CD4-positive, alpha-beta T cell treated with Interleukin-1 beta for 1 hour (primary cell): ENCODE measurements at places on chromosomes 5 and 9.
A peak's percentile ranks its signal among the peaks of the same experiment; 100 is the strongest.

DNA sequence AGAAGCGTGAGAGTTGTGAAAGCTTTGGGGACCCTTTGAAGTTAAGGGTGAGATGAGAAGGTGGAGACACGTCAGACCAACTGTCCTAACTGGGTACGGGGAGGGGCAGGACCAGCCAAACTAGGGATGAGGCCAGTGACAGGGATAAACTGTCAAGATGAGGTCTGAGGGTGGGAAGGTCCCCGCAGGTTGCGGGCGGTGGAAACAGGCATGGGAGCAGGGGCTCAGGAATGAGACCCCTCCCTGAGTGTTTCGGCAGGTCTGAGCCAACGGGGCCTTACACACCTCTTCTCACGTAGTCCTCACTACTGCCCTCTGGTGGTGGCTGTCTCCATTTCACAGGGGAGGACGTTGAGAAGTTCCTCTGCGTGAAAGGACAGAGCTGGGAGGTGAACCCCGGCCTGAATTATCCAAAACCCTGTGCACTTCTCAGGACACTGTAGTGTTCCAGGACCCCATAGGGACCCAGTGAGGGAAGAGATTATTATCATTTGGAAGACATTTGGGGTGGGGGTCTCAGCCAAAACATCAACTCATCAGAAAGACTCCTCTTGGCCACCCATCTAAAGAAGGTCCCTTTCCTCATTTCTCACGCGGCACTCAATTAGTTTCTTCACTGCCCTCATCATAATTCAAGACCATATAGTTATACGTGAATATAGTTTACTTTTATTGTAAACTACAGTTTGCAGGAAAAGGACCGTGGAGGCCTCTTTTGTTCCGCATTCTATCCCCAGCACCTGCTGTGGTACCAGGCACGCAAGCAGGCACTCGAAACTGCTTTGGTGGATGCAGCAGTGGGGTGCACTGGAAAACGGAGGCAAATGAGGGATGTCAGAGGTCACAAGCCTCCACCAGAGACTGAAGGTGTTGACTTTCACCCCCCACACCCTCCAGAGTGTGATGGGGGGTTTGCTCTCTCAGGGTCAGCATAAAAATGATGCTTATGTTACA, 21.7 kb upstream of the NANS start:
- DNase-seq, result peak; percentile 90

- no peak for DNase-seq
Observed at GRCh38 chr9:35944173-35944572, 13.8 kb downstream of the OR2S2 start.

DNA sequence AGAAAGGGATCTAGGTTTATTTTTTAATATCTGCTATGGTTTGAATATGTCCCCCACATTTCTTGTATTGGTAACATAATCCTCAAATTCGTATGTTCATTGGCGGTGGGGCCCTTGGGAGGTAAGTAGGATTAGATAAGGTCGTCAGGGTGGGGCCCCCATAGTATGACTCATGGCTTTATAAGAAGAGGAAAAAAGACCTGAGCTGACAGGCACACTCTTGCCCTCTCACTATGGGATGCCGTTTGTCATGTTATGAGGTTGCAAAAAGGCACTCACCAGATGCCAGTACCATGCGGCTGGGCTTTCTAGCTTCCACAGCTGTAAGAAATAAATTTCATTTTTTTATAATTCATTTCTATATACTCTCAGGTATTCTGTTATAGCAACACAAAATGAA, 67.3 kb upstream of the SGCD start:
- no peak for DNase-seq

DNA sequence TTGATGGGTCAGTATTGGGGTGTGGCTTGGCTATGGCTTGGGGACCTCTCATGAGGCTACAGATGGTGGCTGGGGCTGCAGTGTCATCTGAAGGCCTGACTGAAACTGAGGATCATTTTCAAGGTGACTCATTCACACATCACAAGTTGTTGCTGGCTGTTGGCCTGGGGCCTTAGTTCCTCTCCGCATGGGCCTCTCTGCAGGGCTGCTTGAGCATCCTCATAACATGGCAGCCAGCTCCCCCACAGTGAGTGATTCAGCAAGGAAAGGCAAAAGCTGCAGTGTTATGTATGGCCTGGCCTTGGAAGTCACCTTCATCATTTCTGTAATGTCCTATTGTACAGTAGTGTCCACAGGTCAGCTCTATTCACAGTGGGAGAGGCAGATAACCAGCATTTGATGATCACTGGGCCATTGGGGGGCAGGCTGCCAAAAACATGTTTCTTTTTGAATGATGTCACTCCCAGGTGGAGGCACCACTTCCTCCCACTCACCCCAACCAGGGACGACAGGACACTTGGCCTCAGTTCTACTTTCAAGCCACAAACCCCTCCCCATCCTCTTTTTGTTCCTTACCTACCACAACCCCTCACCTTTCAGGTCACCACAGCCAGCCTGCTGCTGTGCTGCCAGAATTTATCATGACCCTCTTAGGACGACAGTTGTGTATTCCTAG, 14.4 kb downstream of the FGD3 start:
- DNase-seq, result peak; percentile 34

- DNase-seq, result peak; percentile 87
Observed at GRCh38 chr9:137095664-137096517, 9.1 kb downstream of the MAN1B1 start.

- DNase-seq, result no peak
Observed at GRCh38 chr5:147854894-147855773, 23.4 kb upstream of the SCGB3A2 start.

DNA sequence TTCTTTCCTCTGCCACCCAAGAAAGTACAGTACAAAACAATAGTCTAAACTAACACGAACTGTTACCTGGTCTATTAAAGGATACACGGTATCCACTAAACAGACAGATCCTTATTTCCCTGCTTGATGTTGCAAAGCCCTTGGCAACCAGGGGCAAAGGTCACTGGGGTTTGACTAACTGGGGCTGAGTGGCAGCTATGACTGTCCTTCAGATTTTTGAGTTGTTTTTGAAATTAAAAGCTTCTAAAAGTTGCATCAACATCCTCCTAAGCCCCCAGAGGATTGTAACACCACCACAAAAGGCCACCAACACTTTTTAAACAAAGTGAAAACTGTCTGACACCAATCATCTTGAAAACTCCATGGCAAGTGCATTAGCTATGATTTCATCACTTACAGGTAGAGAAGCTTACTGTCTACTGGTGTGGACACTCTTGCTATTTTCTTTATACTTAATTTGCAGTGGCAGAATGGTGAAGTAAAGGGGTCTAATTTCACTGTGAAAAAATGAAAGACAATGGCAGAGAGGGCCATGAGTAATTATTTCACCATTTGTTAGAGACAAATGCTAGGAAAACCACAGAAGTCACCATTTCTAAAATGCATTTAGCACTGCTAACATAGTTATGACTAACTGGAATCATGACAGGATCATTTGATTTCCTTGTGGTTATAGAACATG, 292.4 kb downstream of the EFNA5 start:
- no peak for DNase-seq

GRCh38 chr9:138043411-138044345, 166.1 kb downstream of the CACNA1B start:
- DNase-seq, result no peak

DNA sequence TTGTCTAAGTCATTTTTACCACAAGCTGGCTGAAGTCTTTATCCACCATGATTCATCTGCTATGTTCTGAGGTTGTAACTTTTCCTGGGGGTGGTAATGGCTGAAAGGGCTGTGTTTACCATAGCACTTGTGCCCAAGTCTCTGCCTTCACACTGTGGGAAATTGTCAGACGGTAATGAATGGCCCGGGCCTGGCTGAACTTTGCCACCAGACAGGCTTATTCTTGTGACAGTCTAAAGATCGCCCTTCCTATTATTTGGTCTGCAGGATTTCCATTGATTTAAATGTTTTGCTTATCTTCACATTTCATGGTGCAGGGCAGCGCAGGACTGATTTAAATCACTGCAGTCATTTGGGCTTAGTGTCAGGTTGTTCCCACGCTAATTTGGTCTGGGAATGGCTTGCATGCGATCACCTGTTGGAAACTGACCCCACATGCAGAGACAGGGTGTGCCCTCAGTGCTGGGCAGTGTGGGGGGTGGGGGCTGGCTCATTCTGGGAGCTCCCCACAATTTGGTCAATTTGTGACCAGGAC, 109.3 kb upstream of the ICE1 start:
- DNase-seq, result no peak

DNA sequence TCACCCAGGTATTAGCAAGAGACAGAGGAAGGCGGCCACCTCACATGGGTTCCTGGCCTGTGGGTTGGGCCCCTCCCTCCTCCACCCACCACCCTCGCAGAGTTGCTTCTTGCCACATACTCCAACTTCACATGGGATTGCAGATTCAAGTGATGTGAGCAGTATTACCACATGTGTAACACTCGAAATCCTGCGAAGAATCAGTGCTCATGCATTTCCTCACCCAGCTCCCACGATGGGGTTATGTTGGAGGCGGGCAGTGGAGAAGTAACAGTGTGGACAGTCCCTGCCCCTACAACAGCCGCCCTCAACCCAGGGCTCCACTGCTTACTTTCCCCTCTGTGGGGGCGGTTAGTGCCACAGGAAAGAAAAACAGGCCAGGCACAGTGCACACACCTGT, 3.9 kb upstream of the FBP1 start:
- no peak for DNase-seq

DNA sequence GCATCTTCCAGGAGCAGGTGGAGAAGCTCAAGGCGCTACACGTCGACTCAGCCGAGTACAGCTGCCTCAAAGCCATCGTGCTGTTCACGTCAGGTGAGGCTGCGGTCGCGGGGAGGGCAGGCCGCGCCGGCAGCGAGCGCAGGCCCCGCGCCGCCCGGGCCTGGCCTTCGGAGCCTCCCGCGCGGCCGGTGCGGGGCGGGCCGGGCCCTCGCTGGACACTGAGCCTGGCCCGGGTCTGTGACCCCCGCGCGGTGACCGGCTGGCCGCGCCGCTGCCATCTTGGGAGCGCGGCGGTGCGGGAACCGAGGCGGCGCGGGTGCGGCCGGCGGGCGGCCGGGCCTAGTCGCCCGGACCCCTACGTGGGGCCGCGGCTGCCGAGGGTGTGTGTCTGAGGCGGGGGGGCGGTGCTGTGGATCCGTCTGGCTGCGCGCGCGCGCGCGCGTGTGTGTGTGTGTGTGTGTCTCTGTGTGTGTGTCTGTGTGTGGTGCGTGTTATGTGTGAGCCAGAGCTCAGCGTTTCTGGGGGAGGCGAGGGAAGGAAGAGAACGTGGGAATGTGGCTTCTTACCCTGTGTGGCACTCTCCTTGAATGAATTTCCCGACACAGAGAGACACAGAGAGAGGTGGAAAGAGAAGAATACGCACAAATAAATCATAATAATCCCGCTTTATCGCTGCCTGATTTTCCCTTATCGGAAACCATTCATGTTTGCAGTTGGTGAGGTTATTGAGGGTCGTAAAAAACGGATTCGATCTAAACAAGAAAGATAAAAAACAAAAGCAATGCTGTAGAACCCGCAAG, 5.5 kb downstream of the NR2F1 start:
- DNase-seq, result no peak

DNA sequence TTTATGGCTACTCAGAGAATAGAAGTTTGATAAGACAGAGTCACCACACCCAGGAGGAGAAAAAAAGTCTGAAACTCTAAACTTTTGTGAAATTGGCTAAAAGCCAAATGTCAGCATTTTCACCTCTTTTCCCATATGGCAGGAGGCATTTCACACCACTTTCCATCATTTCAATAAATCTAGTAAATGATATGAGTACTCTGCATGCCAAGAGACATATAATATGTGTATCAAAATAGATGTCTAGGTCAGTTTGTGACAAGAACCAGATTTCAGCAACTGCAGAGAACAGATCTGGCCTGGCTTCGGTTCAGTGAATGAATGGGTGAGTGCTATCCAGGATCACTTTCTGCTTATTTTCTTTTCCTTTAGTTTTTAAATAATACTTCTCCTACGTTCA, 470.8 kb downstream of the ENC1 start:
- no peak for DNase-seq

DNA sequence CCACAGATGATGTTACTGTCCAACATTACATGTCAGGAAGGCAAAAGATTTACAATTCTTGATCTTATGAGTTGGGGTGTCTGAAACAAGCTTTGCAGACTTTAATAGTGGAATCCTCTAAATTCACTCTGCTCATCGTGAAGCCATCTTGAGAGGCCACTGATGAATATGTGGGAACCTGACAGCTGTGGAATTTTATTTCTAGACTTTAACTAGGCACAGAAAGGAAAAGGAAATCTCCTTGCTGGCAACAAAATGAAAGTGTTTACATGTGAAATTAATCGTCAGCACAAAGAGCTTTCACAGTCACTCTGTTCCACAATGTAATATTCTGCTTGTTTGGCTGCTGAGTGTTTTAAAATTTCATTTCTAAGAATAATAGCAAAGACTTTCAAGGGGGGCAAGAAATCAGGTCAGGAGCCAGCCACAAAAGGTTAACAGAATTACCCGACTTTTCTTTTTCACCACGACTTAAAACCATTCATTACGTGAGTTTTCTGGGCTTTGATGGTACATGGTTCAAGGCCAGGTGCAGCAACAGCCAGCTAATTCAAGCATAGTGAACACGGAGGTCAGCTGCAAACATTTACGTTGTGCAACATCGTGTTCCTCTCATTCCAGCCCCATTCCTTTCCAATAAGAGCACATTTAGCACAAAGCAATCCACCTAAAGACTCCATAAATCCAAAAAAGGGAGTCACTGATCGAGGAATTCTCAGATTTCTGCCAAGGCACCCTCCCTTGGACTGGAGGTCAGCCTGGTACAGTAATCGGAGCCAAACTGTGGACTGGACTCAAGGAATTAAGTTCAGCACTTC, 14.6 kb downstream of the NREP start:
- no peak for DNase-seq

DNA sequence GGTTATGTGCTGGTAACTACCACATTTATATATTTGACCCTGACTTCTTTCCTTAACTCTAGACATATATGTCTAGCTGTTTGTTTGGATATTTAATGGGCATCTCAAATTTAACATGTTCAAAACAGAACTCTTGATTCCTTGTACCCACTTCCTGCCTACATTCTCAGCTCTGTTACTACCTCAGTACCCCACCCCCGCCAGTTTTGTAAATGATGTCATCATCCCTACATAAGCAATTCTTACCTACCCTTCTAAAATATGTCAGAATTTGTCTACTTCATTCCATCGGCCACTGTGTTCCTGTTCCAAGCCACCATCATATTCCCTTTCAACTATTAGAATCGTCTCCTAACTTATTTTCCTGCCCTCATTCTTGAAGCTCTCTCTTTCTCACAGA, 4.8 kb downstream of the RAD50 start:
- DNase-seq, result no peak

- DNase-seq, result no peak
Observed at GRCh38 chr5:143061161-143061945, 291.2 kb downstream of the ARHGAP26 start.

DNA sequence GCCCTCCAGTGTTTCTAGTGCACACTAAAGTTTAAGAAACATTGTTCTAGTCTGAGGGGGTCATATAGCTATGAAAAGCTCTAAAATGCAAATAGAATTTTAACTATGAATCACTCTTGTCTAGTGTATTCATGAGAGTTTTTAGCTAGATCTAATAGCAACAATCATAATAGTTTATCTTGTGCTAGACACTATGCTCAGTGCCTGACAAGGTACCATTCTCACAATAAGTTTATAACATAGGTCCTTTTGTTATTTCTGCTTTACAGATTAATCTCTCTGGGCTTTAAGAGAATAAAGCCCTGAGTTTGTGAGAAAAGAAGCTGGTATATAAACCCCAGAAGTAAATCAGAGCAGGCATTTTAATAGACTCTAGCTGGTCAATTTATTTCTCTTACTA, 2120.7 kb downstream of the MAT2B start:
- no peak for DNase-seq
